OCI-LY7 (cell line): ENCODE measurements at places on chromosomes 4 and X. TPM values are rescaled to one million over a fixed set of nuclear protein-coding genes. Genes with fewer than 3 reads are reported as not detected.

DNA sequence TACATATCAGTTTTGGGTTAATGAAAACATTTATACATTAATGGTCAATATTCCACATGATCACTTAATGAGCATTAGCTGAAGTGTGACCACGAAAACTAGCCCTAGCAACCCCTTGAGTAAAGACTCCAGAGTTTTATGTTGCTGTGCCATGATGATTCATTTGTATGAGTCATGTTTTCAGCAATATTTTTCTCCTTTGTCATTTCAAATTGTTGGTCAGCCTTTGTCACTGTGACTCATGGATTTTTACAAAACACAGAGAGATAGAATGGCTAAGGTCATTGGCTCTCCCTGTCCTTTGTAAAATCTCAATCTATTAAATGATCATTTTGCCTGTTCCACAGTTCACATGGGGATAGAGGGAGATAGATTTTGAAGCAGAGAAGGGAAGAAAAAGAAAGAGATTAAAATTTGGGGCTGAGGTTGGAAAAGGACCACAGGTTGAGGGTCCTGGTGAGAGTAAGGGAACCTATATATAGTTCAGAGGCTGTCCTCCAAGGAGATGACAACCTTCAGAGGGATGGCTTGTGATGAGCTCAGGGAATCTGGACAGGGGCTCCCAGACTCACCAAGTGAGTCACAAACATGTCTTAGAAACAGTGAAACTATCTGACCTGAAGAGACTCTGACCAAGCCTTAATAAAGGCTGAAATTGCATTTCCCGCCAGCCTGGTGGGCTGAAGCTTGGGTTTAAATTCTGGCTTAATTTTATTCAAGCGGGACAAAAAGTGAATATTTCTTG, 25.6 kb downstream of the NR0B1 start:
- DNase-seq, result no peak

GRCh38 chrX:95645738-95646137, 1038.9 kb upstream of the DIAPH2 start:
- DNase-seq, result no peak

DNA sequence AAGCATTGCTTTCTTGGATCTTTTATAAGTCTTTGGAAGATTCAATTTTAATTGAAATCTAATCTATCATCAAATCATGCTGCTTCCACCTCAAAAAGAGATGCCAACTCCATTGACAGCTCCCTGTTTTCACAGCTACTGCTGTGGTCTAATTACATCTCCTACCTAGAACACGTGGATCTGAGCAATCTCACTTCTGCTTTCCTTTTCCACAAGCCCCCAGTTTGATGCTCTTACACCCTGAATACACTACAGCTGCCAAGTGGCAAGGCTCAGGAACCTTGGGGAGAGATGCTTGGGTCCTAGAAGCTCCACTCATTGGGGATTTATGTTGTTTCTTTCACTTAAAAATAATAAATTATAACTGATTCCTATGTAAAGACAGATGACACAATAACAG, 172.0 kb downstream of the CFAP299 start:
- DNase-seq, result peak; percentile 85

GRCh38 chrX:37437160-37437559, 88.0 kb downstream of the PRRG1 start:
- DNase-seq, result no peak

GRCh38 chrX:4397471-4397870, 684.0 kb upstream of the PRKX start:
- DNase-seq, result no peak

GRCh38 chr4:186024637-186025407, 44.1 kb upstream of the TLR3 start:
- DNase-seq, result no peak

- DNase-seq, result peak; percentile 61
These were observed 11.2 kb upstream of the CXCR3 start for GRCh38 chrX:71629467-71629866.

- DNase-seq, result no peak
These were observed 376 bp upstream of the C4orf36 start for GRCh38 chr4:86892636-86892960.

- no peak for DNase-seq
These were observed 147.0 kb downstream of the PACRGL start for GRCh38 chr4:20847124-20847747.

DNA sequence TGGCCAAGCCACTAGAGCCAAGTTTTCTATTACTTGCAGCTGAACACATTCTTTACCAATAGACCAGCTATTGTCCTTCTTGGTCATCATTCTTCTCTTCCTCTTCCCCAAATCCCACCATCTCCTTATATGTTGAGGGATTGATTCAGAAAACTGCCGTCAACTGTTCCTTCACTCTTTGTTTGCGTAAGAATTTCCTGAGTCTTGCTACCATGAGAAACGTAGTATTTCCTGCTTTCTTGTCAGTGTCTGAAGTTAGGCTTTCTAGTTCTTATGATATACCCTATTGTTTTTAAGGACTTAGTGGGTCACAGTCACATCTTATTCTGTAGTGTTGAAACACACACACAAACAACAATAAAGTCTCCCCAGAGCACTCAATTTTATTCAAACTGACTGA, 20.1 kb downstream of the IGFBP7 start:
- no peak for DNase-seq

DNA sequence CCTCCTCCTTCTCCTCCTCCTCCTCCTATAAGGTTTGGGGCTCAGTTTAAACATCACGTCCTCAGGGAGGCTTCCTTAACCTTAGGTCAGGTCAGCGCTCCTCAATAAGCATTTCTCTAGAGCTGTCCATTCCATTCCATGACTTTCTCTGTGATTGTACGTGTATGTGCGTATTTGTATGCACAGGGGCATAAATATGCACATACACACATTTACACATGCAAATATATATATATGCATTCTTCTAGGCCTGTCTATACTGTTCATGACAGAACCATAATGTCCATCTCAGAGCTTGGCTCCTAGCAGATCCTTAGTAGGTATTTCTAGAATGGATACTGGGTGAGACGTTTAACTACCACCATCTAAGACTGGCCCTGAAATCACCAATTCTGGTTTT, 258.6 kb downstream of the STIM2 start:
- DNase-seq, result no peak

- DNase-seq, result no peak
These were observed 4.1 kb downstream of the IL9R start for GRCh38 chrX:156001667-156002021.

GRCh38 chr4:150078579-150079080, 385 bp downstream of the DCLK2 start:
- no peak for DNase-seq

- DNase-seq, result no peak
These were observed 1427.0 kb downstream of the ADGRL3 start for GRCh38 chr4:62627141-62627540.

- DNase-seq, result no peak
These were observed 52.2 kb upstream of the ADGRG2 start for GRCh38 chrX:19174401-19175025.

GRCh38 chr4:86441175-86441936, 81.5 kb upstream of the MAPK10 start:
- DNase-seq, result no peak

- no peak for DNase-seq
These were observed 5.6 kb downstream of the CXCL9 start for GRCh38 chr4:76001700-76002099.

GRCh38 chr4:40199999-40200874, 3.4 kb downstream of the RHOH start:
- DNase-seq, result peak; percentile 83

GRCh38 chr4:25303578-25303977, 9.0 kb upstream of the ZCCHC4 start:
- DNase-seq, result no peak

- DNase-seq, result no peak
These were observed 22.4 kb downstream of the TLR2 start for GRCh38 chr4:153706519-153706918.

GRCh38 chr4:103422467-103423219, 224.5 kb upstream of the CENPE start:
- DNase-seq, result no peak

GRCh38 chrX:141669689-141670088, 28.9 kb downstream of the SPANXD start:
- DNase-seq, result no peak

- no peak for DNase-seq
These were observed 212.7 kb downstream of the RPA4 start for GRCh38 chrX:97096385-97096784.

DNA sequence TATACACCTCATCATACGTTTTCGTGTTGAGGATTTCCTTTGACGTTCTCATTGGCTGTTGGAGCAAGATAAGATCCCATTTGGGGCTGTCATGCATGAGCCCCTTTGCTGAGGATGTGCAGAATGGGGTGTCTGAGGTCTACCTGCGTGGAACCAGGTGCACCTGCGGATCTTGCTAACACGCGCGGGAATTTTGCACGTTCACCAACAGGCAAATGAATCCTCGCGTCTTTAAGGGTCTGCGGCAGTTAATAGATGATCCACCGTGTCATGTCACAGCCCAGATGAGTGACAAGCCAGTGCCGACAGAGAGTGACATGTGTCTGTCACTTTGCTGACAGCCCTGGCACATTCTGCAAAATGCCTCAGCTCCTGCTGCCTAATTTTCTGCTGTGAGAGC, 56.3 kb upstream of the SHOX start:
- DNase-seq, result no peak

GRCh38 chrX:149296092-149296491, 209.0 kb downstream of the IDS start:
- no peak for DNase-seq

DNA sequence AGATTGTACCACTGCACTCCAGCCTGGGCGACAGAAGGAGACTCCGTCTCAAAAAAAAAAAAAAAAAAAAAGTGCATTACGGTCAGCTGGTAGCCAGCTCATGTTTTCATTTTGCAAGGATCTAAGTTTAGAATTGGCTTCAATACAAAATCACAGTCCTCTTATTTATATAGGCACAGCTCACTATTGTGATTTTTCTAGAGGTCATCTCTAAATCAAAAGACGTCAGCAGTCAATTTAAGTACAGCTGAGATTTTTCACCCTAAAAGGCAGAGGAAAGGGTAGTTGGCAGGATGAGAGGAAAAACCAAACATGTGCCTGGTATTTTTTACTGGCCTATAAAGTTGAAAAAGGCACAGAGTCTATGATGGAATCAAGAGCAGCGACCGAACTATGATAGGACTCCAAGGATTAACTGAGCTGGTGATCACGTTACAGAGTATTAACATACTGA, 30.8 kb downstream of the ASB5 start:
- no peak for DNase-seq

DNA sequence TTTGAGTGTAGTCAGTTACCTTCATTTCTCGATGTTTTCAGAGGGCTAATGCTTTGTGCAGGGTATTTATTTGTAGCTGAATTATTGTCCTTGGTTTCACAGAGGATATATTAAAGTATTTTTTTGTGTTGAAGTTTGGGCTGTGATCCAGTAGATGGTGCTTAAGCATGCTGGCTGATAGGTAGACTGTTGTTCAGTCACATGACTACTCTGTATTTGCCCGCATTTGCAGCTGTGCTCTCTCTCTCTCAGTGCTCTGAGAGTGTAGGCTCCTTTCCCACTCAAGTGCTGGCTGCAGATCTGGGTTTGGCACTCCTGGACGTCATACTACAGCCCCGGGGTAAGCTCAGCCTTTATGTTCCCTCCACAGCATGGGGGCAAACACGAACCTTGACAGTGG, 21.7 kb downstream of the RAB40AL start:
- no peak for DNase-seq

DNA sequence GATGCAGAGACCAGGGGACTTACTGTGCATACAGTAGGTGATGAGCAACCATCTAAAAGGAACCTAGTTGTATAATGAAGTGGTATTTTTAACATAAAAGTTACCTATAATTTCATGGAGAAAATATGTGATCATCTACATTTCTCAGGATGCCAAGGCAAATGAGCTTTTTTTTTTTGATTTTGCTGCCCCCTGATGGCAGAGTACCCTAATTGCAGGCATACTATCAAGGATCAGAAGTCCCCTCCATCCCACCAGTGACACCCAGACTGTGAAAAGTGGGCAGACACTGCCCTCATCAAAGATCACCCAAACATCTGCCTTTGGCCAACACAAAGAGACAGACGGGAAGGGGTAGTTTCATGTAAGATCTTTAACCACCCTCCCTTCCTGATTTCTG, 9.6 kb upstream of the ABLIM2 start:
- no peak for DNase-seq

DNA sequence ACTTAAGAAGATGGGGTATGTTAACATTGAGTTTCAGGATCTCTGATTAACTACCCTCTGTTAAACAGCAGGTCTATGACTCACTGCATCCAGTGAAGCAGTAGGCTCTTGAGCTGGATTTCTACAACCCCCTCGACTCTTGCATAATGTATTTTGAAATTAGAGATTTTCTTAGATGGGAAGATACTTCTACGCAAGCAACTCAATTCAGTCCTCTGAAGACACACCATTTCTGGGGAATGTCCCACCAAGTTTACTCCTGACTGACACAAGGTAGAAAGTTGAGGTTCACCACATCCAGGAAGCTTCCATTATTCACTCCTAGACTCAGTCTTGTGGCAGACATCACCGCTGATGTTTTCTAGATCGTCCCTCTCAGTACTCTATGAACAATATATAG, 12.9 kb downstream of the PALLD start:
- no peak for DNase-seq

DNA sequence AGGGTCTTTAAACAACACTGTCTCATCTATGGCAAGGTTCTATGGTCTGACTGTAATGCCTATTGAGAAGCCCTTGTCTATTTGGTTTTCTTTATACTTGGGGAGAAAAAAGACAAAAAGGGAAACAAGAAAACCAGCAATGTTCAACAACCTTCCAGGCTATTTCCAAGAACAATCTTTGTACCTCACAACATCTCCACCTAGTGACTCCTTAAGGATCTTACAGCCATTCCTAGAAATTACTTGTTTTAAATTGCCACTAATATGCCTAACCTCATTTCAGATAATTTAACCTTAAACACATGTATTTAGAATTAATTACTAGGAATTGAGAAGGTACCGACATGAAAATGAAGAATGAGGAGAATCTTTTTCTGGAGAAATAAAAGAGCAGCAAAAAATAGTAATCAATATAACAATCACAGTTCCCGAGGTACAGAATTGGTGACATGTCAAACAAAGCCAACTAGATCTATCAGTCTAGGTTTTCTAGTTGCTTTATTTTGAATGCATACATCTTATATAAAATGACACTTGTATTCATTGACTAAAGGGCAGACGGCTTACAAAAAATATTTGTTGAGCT, 1.6 kb upstream of the RBM46 start:
- DNase-seq, result peak; percentile 1

The SHROOM4 gene
- total RNA-seq, result not detected in 2 replicates

The ZCCHC18 gene
- 4.5 and 4.6 TPM in 2 replicates for total RNA-seq

The MAGEA10 gene
- total RNA-seq, result not detected in 2 replicates

The USP17L17 gene
- not detected in 2 replicates for total RNA-seq

The BEX1 gene
- total RNA-seq, result not detected in 2 replicates

The IGFBP7 gene
- total RNA-seq, result not detected in 2 replicates

The MSX1 gene
- total RNA-seq, result 2.0 and 2.1 TPM in 2 replicates

The FAM9C gene
- not detected in 2 replicates for total RNA-seq

The RBM46 gene
- not detected in 2 replicates for total RNA-seq

The CC2D2A gene
- not detected in 2 replicates for total RNA-seq

The PPAT gene
- 48.2 and 54.3 TPM in 2 replicates for total RNA-seq

The FAM241A gene
- 9.5 and 10.5 TPM in 2 replicates for total RNA-seq

The TMEM150C gene
- total RNA-seq, result not detected in 2 replicates

The ATP2B3 gene
- not detected in 2 replicates for total RNA-seq

The RAB39B gene
- 13.4 and 14.3 TPM in 2 replicates for total RNA-seq
